ENCODE measurements at places on chromosomes 1 and 21.

DNA sequence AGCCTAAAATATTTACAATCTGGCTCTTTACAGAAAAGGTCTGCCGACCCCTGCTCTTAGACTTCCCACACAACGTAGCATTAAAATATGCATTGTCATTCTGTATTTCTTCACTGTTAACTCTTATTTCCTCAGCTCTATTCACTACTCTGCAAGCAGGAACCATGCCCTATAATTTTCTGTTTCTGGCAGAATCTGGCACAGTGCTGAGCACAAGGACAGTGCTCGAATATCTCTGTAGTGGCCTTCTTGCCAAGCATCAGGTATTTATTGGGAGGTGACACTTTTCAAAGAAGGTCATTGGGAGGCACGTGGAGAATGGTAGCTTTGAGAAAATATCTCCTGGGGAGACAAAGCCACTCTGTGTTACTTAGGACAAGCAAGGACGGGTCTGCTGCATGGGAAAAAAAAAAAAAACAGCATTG lies 77.9 kb downstream of the PSMG1 start:
- no peak for DNase-seq

DNA sequence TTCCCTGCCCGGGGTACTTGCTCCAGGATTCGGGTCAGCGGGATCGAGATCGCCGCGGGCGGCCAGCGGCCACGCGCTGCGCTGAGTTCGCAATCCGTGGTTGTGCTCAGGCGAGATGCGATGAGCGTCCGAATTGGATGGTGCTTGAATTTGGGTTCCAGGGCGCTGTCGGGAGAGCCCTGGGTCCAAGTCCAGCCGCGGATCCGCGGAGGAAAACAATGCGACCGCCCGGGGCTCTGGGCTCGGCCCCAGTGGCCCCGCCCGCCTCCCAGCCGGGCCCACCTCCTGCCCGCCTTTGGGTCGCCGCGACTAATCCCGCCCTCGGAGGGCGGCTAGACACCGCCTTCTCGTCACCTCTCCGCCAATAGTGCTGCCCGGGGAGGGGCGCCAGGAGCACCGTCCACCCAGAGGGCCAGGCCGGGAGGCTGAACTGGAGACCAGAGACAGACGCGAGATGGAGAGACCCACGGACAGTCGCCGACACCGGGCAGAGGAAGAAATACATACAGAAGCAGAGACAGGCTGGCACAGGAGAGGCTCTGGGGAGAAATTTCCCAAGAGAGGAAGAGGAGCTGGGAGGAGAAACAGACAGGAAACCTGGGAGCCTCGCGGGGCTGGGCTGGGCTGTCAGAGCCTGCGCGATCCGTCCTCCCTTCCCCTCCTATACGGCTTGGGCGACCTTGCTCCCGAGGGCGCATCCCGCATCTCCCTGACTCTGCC lies at the start of gene SEMA6C:
TSS of gene SEMA6C (minus strand) at position 220 of the 720 bp plus-strand sequence. CDS start 4,010 bp downstream, outside the sequence.
- DNase-seq: peak; percentile 100

DNA sequence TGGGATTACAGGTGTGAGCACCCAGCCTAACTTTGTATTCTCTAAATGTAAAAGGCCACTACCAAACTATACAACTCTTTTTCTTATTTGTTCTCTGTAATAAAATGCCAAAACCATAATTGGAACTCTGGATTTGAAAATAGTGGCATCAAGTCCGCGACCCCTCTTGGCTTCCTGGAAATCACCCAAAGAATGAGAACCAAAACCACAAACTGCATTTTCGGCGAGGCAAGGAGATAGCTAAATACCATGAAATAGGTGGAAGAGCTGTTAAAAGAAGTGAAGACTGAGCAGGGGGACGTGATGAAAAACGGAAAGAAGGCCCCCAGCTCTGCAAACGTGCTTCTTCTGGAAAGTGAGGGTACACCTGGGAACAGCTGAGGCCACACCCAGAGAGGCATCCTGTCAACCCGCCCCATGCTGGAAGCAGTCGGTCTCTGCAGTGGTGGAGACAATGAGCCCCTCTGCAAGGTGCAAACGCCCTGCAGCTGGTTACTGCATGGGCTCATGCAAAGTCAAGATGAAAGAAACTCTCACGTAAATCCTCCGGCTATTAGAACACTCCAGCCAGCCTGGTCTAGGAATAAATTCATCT lies 22.5 kb downstream of the VPS26C start:
- no peak for DNase-seq

GRCh38 chr1:170721621-170722020 lies 57.7 kb downstream of the PRRX1 start:
- DNase-seq: no peak

- DNase-seq: peak; percentile 39
These were observed 7.3 kb upstream of the TMEM51 start for GRCh38 chr1:15146142-15146680.
